ENCODE measurements at places on chromosomes 6 and 20.

GRCh38 chr20:62316331-62317166, 13.8 kb downstream of the ADRM1 start:
- no peak for DNase-seq

GRCh38 chr20:22525069-22525820, 59.1 kb downstream of the FOXA2 start:
- DNase-seq, result no peak

- DNase-seq, result no peak
These were observed 85.9 kb downstream of the PXDC1 start for GRCh38 chr6:3665608-3666007.

DNA sequence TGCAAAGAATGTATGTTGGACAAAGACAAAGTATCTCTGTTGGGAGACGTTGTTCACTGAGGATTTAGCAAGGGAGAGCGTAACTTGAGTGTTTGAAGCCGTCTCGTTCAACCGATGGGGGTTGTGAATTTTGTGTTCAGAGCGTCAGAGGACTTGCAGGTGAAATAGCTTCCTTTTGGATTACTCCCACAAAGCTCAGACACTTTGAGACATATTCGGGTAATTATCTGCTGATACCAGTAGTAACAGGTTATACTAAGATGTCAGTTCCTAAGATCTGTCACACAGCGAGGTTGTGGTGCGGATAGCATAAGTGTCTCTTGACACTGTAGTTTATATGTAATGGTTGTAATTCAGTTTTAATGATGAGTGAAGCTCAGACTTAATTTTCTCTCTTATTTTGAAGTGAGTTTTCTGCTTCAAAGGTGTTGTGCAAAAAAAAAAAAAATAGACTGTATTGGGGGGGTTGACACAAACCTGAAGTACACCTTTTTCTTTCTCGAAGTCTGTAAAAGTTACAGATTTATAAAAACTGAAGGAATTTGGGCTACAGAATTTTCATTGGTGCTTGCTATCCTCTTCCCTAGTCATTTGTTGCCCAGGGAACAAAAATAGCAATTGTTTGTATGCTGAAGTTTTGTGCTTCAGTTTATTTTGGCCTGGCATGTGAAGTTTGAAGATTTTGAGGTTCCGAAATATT, 1.7 kb downstream of the ASXL1 start:
- no peak for DNase-seq

- DNase-seq, result no peak
These were observed 67.6 kb upstream of the SUPT3H start for GRCh38 chr6:45445364-45445748.

GRCh38 chr20:25087186-25087929, 5.4 kb upstream of the VSX1 start:
- no peak for DNase-seq

DNA sequence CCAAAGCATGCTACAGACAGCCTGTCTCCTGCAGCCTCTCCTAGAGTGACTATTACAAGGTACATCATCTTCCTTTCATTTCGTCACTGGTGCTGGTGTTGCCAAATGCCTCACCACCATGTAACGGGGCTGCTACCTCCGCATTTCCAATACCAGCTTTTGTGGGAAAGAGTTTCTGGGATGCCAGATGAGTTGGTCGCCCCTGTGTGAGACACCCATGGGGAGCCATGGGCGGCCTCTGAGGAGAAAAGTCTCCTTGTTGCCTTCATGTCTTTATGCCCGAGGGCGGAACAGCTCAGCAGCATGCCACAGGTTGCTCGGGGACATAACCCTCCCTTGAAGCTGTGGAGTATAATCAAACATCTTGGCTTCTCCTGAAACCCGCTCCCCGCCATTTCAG, 169.6 kb downstream of the THBS2 start:
- DNase-seq, result no peak

- peak; percentile 74 for DNase-seq
These were observed 1.4 kb downstream of the TFEB start for GRCh38 chr6:41733707-41734665.

DNA sequence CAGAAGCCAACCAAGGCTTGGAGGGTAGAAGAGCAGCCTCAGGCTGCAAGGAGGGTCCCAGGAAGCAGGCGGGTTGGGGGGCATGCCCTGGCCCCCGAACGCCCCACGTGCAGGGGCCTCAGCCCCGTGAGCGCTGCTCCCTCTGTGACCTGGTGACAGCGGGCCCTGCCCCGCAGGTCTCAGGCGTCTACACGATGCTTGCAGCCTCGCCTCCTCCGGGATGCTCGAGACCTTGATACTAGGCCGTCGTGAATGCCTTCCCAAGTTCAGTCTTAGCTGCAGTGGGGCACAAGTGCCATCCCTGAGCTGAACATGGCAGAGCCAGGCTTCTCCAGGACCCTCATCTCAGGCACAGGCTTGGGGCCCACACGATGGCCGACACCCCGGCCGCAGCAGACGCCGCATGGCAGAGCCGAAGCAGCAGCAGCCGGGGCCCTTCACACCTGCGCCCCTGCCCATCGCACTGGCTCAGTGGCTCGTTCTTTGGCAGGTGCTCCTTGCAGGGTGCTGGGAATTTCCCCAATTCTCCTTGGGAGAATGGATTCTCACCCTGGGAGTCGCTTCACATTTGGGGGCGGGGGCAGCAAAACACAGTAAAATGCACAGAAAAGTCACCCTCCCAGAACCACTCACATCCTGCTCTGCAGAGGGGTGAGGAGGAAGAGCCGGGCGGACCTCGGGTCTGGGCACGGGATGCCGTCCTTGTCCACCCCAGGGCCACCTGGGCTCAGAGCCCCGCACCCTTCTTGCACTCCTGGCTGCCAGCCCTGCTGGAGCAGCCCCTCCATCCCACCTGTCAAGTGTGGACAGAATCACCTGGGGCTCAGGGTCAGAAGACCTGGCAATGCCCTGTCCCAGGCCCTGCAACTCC, 161.8 kb downstream of the DLL1 start:
- DNase-seq, result no peak

- DNase-seq, result no peak
These were observed 2.3 kb upstream of the SNRNP48 start for GRCh38 chr6:7587631-7588100.

- DNase-seq, result no peak
These were observed 252.7 kb downstream of the BMP7 start for GRCh38 chr20:57013741-57014140.

DNA sequence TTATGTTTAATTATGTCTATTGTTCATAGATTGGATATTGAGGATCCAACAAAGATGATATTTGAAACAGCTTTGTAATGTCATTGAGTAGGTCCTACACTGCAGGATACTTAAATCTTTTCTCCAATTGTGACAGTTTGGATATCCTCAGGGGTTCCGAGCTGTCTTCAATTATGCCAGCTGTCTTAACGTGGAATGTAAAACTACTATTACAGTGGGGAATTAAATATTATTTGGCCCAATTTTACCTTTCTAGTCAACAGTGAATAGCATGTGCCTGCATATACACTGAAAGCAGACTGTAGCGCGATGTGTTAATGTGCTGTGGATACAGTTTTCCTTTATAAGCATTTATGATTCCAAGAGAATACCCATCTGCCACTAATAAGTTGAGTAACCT, 156.9 kb downstream of the GRIK2 start:
- DNase-seq, result no peak

DNA sequence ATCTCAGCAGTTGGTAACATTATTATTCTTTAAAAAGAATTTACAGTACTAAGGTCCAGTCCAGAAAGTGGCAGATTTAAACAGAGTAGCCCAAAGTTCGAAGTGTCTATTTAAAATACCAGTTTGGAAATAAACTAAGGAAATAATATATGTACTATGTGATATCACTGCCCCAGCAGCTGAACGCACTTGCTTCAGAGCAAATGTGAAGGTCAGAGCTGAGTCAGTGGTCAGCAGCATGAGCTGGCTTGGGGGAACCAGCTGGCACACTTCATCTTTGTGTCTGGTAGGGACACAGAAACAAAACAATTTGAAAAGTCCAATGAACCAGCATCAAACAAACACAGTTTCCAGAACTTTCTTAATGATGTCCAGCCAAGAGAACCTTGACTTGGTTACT, 15.4 kb downstream of the TMEM14B start:
- no peak for DNase-seq

DNA sequence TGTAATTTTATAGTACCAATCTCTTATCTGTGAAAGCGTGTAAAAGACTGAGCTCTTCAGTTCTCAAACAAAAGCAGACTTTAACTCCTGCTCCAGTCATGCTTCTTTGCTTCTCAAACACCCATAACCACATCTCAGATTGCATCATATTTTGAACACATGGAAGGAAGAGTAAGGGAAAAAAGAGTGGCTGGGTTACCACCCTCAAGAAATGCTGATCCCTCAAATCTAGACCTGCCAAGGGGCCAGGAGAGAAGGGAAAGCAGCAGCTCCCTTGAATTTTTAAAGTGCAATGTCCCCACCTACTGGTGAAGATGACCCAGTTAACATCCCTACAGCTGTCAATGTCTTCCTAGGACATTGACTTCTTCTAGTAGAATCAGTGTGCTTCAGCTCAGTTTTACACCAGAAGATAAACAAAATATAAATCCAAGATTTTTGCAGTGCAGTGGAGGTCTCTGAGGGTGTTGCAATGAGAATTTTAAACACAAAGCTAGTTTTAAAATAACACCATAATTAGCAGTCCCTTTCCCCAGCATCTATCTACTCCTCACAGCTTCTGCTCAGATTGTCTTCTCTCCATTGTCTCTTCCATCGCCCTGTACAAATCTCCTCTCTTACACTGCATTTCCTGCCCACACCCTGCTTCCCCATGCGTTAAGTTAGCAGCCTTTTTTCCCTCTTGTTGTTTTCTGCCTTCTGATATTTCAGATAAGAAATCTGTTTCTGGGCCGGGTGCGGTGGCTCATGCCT, 22.6 kb upstream of the HLA-DQB2 start:
- peak; percentile 94 for DNase-seq

DNA sequence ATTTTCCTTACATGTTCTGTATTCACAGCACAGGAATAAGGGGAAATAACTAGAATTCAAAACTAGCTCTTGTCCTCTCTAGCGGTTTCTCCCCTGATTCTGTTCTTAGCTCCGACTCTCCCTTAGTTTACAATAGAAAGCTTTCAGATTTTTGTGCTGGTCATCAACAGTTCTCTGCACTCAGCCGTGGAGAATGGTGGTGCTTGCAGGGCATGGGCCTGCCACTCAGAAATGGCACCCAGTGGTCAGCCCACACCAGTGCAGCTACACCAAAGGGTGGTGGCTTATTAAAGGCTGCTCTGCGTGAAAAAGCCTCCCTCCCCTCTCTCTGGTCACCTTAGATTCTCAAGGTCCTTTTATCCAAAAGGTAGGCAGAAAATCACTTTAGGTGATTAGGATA, 123.5 kb downstream of the SASH1 start:
- DNase-seq, result no peak

Measured in inflammatory macrophage treated with lipopolysaccharide for 1 hour (primary cell).